ENCODE measurements at places on chromosomes 5 and 9.

- DNase-seq = no peak
Observed at GRCh38 chr5:43357067-43357466, 43.9 kb upstream of the HMGCS1 start.

DNA sequence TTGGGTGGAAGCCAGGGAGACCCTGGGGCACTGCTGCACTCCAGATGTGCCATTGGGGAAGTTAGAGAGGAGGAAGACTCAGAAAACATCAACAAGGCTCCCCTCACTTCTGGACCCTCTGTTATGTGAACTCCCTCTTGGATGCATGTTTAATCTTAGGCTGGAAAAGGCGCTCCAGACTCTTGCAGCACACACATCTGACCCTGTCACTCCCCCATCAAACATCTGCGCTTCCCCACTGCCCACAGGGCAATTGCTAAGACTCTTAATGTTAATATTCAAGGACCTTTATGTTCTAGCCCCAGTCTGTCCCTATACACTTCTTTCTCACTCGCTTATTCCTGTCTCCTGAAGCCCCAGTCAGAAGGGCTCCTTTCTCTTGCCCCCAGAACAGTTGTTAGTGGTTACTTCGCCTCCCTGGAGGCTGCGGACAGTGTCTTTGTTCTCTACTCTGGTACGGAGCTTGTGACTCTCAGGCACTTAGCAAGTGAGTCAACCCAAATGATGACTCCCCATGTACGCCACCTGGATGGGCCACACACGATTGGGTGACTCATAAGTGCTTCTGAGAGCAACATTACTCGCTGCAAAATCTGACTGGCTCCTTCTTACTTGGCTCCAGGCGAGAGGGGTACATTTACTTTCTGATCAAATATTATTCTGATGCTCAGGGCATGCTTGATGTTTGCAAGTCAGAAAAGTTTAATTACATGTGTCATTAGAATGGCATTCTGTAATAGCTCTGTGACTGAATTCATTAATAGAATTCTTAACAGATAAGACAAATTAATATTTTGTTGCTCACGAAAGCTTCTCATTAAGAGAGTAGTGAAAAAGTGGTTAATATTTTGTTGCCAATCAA lies 193.6 kb downstream of the HSPA4 start:
- peak; percentile 96 for DNase-seq

DNA sequence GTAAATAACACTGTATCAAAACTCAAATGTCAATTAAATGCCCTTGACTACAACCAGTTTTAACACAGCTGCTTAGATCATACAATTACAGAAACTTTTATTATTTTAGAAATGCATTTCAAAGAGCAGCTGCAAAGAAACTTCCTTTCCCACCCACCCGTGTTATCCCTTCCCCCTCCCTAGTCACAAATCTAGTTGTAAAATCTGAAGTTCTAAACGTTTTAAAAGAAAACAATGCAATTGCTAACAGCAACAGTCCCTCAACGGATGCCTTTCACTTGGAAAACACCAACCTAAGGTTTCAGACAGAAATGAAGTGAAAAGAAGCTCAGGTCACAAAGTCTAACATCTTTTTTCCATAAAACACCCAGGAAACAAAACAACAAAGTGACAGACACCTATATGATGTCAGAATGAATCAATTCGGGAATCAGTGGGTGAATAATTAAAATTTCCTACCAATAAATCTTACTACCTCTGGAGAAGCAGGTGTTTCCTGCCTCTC lies 100.3 kb downstream of the FBXW11 start:
- DNase-seq = no peak

- DNase-seq = no peak
Observed at GRCh38 chr5:127353327-127353726, 62.7 kb downstream of the MEGF10 start.

DNA sequence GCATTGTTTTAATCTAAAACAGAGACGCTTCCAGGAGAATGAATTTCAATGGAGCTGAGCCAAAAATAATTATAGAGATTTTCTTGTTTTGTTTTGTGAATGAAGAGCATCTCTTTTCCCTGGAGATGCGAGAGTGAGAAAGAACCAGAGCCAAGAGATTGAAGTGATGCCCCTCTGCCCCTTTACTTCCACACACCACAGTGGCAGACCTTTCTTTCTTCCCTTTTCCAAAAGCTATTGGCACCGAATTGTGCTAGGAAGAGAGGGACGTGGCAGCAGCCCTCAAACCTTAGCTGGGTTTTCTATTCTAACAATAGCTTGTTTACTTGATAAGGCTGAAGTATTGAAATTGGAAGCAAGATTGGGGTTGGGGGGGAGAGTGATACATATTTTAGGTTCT lies 133.0 kb upstream of the TMEM161B start:
- DNase-seq = no peak

DNA sequence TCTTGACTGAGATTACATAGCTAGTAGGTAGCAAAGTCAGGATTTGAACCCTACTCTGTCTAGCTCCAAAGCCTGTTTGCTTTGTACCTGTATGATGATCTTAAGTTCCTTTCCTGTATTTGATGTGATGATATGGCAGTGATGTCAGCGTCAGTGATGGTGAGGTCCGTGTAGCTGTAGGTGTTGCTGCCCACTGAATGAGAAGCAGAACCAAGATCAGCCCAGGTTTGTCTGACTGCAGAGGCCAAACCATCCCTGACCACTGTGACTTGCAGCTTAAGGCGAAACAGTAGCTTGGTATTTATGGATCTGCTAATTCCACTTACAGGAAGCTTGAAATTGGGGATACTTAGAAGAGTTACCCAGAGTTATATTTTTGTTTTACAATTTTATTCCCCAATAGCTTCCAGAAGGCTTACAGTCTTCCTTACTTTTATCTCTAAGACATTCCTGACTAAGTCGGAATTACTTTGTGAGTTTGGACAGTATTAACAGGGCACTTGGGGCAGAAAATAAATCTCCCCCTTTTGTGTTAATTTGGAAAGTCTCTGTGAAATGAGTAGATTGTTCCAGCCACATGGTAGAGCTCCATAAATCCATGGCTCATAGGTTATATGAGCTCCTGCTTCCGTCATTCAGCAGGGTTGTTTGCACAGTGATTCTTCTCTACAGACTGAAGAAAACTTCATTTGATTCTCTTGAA lies 273.4 kb downstream of the NR3C1 start:
- peak; percentile 22 for DNase-seq

DNA sequence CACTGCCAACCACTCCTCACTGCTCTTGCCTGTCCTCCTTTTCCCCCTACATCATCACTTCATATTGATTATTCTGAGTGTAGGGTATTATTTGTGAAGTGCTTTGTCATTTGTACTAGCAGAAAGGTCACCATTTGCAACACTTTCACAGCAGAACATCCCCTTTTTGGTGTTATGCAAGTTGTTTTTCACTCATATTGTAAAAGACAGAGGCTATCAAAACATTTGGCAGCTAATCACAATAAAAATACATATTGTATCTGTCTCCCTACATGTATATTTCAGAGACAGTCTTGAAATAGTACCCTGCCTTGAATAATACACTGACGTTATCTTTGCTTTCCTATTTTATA lies 82.3 kb downstream of the ANXA1 start:
- no peak for DNase-seq

DNA sequence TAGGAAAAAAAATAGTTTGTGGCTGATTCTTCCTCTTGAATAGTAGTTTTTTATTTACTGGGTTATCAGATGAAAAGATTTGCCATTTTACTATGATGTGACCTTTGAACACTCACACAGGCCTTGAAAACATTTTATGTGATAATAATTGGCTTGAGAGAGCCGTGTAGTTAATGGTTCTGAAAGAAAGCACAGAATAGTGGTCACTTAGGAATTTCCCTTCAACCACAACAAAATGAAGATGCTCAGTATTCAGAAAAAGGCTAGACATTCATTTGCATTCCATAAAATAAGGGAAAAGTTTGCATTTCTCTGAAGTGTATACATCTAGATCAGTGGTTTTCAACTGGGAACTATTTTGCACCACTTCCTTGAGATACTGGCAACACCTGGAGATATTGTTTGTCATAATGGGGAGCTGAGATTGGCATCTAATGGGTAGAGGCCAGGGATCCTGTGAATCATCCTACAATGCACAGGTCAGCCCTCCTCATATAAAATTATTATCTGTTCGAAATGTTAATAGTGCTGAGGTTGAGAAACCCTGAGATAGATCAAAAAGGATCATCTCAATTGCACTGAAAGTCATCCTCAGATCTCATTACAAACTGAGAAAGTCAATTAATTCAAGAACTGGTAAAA lies 446.4 kb upstream of the CCNG1 start:
- DNase-seq = no peak

DNA sequence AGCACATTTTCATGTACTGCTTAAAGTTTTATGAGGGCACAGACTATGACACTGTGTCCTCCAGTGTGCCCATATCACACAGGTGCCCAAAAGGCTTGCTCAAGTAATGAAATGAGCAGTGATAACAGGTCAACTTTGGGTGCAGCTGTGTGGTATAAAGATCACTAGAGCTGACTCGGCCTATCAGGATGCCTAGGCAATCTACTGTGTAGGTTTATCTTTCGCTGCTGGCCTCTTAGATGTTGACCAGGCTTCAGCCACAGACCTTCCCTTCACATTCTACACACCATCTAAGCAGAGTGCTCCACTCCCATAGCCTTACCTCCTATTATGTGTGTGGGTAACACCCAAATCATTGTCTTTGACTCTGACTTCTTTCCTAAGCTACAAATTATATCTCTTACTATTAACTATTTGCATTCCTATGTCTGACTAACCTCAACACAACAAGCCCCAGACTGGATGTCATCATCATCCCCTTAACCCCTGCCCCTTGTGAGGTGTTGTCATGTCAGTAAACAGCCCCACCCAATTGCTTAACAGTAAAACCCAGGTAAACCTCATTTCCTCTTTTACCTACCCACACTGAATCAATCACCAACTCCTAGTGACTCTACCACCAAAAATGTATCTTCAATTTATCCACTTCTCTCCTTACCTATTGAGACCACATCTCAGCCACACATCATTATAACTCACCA lies 2.5 kb downstream of the SREK1IP1 start:
- peak; percentile 56 for DNase-seq

DNA sequence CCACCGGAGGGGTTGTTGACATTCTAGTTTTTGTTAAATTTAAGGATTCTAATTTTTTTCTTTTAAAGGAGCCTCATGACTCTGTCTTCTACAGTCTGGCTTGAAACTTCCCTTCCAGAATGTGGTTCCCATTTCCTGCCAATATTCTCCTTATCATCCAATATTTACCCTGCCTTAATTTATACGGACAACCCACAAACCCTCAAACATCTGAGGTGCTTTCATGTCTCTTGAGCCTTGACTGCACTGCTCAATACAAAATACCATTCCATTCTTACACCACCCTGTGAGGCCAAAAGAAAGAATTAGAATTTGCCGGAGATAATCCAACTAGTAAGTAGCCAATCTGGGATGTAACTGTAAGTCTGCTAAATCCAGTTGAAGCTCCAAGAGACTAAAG lies 346.5 kb downstream of the SPOCK1 start:
- DNase-seq = no peak

DNA sequence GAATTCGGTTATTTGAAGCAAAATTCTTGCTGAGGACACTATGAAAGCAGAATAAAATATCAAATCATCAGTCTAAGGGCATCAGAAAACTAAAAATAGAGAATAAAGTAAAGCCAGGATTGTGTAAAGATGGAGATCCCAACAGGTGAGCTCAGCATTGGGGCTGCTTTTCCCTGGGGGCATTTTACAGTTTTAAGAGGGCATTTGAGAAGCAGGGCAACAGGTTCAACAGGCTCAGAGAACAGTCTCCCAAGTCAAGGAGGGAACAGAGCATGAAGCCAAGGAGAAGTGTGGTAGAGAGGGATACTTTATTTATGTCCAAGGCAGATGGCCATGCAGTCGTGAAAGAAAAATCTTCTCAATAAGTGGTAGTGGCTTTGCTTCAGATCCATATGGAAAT lies 145.4 kb downstream of the SYK start:
- DNase-seq = no peak

- no peak for DNase-seq
Observed at GRCh38 chr5:172617817-172618216, 23.2 kb upstream of the NEURL1B start.

DNA sequence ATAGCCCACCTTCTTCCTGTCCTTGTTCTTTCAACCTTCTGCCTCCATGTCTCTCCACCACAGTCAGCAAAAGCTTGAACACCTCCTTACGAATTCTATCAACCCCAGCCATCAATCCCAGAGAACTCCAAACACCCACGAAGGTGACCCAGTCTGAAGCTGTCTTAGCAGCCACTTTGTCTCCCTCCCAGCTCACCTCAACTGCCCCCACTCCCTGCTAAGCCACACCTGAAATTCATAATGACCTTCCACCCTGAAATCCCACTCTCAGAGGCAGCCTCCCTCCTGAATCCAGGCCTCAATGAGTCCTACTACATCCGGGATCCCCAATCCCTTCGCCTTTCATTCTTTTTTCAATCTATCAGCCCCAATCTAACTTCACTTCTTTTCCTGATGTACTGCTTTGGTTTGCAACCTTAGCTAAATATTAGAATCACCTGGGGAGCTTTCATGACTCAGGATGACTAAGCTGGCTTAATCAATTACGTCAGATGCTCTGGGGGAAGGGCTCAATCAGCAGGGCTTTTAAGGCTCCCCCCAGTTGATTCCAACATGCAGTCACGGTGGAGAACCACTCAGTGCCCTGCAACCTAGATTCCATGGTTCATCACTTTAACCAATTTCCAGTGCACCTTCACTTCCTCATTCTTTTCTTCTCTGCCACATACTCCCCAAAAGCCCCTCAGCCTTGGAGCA lies 32.2 kb downstream of the BHMT start:
- peak; percentile 53 for DNase-seq

DNA sequence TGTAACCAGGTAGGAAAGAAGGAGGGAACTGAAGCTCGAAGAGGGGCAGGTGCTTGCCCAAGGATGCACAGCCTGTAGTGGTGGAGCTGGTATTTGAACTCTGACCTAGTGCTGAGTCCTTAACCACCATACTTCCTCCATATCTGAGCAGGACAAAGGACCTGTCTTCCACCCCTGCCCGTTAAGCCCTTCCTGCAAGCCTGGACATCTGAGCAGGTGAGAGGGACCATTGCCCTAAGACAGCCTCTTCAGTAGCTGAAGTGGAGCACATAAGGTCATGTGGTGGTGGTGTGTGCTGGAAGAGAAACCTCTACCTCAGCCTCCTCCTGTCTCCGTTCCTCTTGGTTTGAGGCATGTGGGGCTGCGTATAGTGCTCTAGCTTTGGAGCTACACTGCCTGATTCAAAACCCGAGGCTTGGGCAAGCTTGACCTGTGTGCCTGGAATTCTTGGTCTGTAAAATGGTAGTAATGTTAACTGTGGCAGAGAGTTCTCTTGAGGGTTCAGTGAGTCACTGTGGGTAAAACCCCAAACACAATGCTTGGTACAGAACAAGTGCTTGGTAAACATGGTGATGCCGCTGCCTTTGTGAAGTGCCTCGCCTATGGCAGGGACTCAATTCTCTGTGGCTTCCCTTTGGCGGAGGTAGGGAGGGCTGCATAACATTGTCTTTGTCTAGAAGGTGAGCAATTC lies 7.4 kb downstream of the GALNT10 start:
- DNase-seq = peak; percentile 71

Measured in iris pigment epithelial cell (primary cell).